ENCODE measurements at places on chromosomes 13 and 19.

DNA sequence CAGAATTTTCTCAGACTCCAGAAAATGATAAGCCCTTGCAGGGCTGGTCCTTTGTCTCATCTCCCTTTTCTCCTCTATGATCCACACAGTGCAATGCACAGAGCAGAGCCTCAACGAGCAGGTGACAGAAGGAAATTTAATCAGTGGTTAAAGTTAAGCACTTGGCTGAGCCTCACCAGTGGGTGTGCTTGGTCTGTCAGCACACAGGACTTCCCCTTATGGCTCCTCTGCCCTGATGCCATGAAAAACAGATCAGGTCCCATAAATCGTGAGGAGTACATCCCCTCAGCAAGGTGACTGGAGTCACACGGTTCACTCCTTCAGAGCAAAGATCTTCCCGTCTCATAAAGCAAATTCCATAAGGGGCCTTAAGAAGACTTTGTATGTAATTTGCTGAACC, 818.2 kb downstream of the UQCRFS1 start:
- no peak for DNase-seq

GRCh38 chr13:103437651-103438050, 371.4 kb upstream of the SLC10A2 start:
- no peak for DNase-seq

GRCh38 chr19:12956446-12957388, at the start of gene GADD45GIP1:
GADD45GIP1 (minus strand) TSS chr19:12957223; CDS start chr19:12957212, 11 bp downstream.
- DNase-seq, result no peak

- DNase-seq, result no peak
Observed at GRCh38 chr19:23699521-23699860, 12.5 kb upstream of the ZNF675 start.

- peak; percentile 3 for DNase-seq
Observed at GRCh38 chr13:29846475-29847256, 3.8 kb downstream of the UBL3 start.

- DNase-seq, result no peak
Observed at GRCh38 chr13:18964942-18965341, 216.7 kb downstream of the TUBA3C start.

GRCh38 chr13:98214707-98215106, 37.6 kb upstream of the RNF113B start:
- no peak for DNase-seq

GRCh38 chr19:56088497-56089215, 32.4 kb downstream of the ZNF787 start:
- DNase-seq, result no peak

Data from cerebellar nuclear complex (tissue), 1 donor.